ENCODE measurements at places on chromosomes 4 and X. TPM values are rescaled to one million over a fixed set of nuclear protein-coding genes. Genes with fewer than 3 reads are reported as not detected.

DNA sequence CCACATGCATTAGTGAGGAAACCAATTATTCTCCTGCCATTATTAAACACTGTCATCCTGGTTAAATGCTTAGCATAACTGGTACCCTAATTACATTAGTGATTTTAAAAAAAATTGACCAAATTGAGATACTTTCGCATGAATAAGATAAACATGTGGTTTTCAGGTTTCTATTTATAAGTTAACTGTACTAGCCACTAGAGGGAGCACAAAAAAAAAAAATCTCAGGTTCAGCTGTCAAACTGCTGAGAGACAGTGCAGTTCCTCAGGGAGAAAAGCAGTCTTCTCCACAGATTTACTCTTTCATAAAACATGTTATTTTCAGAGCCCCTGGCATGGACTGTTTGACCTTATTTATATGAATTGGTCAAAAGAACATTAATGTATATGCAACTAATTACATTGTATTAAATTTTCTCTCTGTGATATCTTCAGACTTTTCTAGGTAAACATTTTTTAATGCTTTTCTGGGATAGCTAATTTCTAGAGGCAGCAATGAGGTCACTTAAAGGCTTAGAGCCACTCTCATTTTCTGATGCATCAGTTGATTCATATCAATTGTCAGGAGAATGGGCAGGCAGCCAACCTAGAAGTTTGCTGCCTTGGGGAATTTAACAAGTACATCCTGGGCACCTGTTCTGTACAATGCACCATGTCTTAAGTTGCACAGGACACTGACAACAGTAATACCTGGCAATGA lies 167.5 kb downstream of the CDS1 start:
- H3K4me3 ChIP-seq: no peak overlapping the region
- DNase-seq: peak; percentile 47
- H3K36me3 ChIP-seq: peaks cover 16% of the 10 kb centered on the region

- no peak for DNase-seq
- H3K4me3 ChIP-seq: no peak overlapping the region
- H3K4me1 ChIP-seq: no peaks in the 10 kb centered on the region
- no peaks in the 10 kb centered on the region for H3K27me3 ChIP-seq
Measured at GRCh38 chr4:177547985-177548384, 105.7 kb upstream of the AGA start.

DNA sequence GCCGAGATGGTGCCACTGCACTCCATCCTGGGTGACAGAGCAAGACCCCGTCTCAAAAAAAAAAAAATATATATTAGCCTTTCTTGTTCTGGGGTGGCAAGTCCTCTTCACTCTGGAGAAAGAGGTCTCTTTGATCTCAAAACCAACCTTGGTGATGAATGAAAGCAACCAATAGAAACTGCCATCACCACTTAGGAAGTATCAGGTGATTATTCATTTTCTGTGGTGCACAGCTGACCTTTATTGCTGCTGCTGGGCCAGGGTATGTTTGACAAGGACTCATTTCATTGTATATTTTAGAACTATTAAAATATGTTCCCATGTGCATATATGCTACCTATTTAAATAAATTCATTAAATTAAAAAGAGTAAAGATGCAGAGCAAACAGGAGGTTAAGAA lies 76.0 kb upstream of the KIT start:
- no peaks in the 10 kb centered on the region for H3K36me3 ChIP-seq
- H3K27me3 ChIP-seq: no peaks in the 10 kb centered on the region
- H3K4me3 ChIP-seq: no peak overlapping the region
- DNase-seq: no peak
- H3K4me1 ChIP-seq: no peaks in the 10 kb centered on the region

DNA sequence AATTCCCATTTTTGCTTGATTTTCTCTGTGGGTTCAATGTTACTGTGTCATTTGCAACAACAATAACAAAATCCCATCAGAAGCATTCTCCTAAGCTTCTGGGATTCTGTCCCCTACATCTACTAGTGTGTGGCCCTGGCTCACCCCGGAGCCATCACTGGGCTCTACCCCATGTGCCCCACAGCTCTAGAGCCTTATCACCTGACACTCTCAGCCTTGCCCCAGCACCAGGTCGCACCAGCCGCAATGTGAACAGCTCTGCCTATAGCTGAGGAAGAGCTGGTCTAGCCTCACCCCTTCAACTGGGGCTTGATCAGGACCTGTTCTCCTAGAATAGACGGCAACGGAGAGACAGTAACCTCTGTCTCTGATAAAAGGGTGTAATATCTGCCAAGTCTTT lies 161.7 kb downstream of the SHROOM3 start:
- H3K4me3 ChIP-seq: no peak overlapping the region
- no peak overlapping the region for H3K27ac ChIP-seq
- H3K27me3 ChIP-seq: no peaks in the 10 kb centered on the region
- H3K4me1 ChIP-seq: no peaks in the 10 kb centered on the region
- H3K36me3 ChIP-seq: no peaks in the 10 kb centered on the region
- DNase-seq: no peak

GRCh38 chrX:145190801-145191389 lies 56.4 kb upstream of the SPANXN1 start:
- no peak overlapping the region for H3K4me3 ChIP-seq
- no peak overlapping the region for H3K27ac ChIP-seq
- DNase-seq: peak; percentile 6
- H3K36me3 ChIP-seq: no peaks in the 10 kb centered on the region
- no peaks in the 10 kb centered on the region for H3K4me1 ChIP-seq
- H3K27me3 ChIP-seq: no peaks in the 10 kb centered on the region

GRCh38 chr4:133372699-133373098 lies 223.6 kb downstream of the PCDH10 start:
- H3K27ac ChIP-seq: no peak overlapping the region
- H3K4me3 ChIP-seq: no peak overlapping the region
- H3K27me3 ChIP-seq: no peaks in the 10 kb centered on the region
- no peaks in the 10 kb centered on the region for H3K4me1 ChIP-seq
- H3K36me3 ChIP-seq: no peaks in the 10 kb centered on the region

GRCh38 chr4:24794916-24795665 lies at the start of gene SOD3:
Gene SOD3 (plus strand): TSS chr4:24795573. CDS start chr4:24799522, 3,949 bp downstream.
- peaks cover 13% of the 10 kb centered on the region for H3K4me1 ChIP-seq
- H3K36me3 ChIP-seq: no peaks in the 10 kb centered on the region
- DNase-seq: peak; percentile 37
- H3K4me3 ChIP-seq: peak within 1 kb of the TSS; percentile 26
- H3K27ac ChIP-seq: no peak within 1 kb of the TSS

GRCh38 chr4:79576429-79576753 lies 168.4 kb upstream of the GK2 start:
- H3K27ac ChIP-seq: no peak overlapping the region
- no peak overlapping the region for H3K4me3 ChIP-seq
- H3K4me1 ChIP-seq: no peaks in the 10 kb centered on the region
- H3K27me3 ChIP-seq: no peaks in the 10 kb centered on the region
- no peaks in the 10 kb centered on the region for H3K36me3 ChIP-seq

DNA sequence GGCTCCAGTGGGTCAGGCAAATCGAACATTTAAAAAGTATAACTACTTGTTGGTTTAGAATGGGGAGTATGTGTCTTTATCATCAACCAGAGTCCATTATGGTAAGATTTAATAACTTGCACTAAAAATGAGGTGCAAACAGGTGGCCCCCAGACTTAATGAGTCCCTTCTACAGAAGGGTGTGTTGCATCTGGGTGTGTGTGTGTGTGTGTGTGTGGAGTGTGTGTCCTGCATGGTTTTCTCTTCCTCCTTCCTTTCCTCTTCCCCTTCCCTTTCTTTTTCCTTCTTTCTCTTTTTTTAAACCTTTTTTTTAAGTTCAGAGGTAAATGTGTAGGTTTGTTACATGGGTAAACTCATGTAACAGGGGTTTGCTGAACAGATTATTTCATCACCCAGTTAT lies 53.7 kb downstream of the GPRIN3 start:
- no peak overlapping the region for H3K27ac ChIP-seq
- no peak overlapping the region for H3K4me3 ChIP-seq
- H3K4me1 ChIP-seq: peaks cover 3% of the 10 kb centered on the region
- no peaks in the 10 kb centered on the region for H3K27me3 ChIP-seq

GRCh38 chr4:143441678-143442077 lies 71.8 kb upstream of the SMARCA5 start:
- DNase-seq: no peak
- H3K4me1 ChIP-seq: no peaks in the 10 kb centered on the region
- H3K36me3 ChIP-seq: no peaks in the 10 kb centered on the region
- H3K27ac ChIP-seq: no peak overlapping the region
- H3K4me3 ChIP-seq: no peak overlapping the region

DNA sequence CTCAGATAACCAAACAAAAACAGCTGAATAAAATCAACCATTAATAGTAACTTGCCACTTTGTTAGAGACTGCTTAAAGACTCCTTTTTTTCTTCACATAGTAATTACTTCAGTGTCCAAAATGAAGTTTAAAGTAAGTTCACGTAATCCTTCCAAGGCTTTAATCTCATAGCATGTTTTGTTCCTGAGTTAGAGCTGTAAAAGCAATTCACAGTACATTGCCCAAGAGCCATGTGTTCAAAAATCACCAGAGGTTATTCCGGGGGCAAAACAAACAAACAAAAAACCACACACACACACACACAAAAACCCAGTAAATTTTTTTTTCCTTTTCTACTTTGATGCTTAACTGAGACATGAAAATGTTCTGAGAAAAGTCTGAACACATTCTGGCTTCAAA lies 6.1 kb downstream of the GPR82 start:
- H3K36me3 ChIP-seq: no peaks in the 10 kb centered on the region
- H3K4me1 ChIP-seq: no peaks in the 10 kb centered on the region
- no peak overlapping the region for H3K27ac ChIP-seq
- peaks cover 6% of the 10 kb centered on the region for H3K27me3 ChIP-seq

DNA sequence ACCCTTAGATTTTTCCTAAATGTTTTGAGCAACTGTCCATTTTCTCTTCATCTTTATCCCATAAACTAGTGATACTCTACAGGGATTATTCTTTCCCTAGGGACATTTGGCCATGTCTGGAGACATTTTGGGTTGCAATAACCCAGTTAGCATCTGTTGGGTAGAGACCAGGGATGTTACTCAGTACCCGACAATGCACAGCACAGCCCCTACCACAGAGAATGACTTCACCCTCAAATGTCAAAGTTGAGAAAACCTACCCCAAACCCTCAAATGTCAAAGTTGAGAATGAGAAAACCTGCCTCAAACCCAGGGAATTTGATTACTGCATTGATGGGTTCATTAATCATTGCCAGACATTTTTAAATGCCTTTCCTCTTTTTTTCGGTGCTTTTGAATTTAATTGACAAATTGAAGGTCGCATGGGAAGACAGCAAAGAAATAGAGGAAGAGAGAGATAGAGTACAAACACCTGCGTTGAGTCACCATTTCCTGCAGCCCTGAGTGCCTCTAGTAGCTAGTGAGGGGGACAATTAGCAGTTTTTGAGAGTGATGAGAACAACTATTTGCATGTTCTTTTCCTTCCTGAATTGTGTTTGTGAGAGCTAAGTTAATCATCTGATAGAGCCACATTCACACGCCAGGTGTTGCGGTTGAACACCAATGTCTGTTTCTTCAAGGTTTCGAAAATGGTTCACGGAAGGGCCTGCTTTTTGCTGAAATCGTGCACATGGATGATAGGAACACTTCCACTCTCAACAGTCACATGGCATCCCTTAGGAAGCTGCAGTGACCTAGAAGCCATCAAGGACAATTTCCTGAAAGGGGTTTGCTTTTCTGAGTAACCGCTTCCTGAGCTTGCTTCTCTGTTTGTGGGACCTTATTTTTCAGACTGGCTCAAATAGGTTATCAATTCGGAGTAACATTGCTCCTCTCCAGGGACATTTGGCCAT lies 203.9 kb upstream of the VCX3A start:
- H3K36me3 ChIP-seq: no peaks in the 10 kb centered on the region
- no peak overlapping the region for H3K27ac ChIP-seq
- no peaks in the 10 kb centered on the region for H3K27me3 ChIP-seq

- DNase-seq: no peak
- no peak overlapping the region for H3K27ac ChIP-seq
- H3K36me3 ChIP-seq: no peaks in the 10 kb centered on the region
- no peak overlapping the region for H3K4me3 ChIP-seq
- H3K27me3 ChIP-seq: peaks cover 79% of the 10 kb centered on the region
Measured at GRCh38 chr4:41873380-41874295, 61.6 kb upstream of the TMEM33 start.

DNA sequence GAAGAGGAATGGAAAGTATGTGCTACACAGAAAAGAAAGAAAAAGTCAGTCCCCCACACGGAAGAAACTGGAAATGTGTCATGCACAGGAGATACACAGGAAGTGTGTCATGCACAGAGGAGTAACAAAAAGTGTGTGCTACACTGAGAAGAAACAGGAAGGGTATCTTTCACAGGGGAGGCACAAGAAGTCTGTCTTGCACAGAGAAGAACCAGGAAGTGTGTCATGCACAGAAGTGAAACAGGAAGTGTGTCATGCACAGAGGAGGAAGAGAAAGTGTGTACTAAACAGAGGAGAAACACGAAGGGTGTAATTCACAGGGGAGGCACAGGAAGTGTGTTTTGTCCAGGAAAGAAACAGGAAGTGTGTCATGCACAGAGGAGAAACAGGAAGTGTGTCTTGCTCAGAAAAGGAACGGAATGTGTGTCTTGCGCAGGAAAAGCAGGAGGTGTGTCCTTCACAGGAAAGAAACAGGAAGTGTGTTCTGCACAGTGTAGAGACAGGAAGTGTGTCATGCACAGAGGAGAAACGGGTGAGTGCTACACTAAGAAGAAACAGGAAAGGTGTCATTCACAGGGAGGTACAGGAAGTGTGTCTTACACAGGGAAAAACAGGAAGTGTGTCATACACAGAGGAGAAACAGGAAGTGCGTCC lies 527.2 kb upstream of the PRKX start:
- H3K36me3 ChIP-seq: no peaks in the 10 kb centered on the region
- no peak overlapping the region for H3K4me3 ChIP-seq
- H3K27ac ChIP-seq: no peak overlapping the region
- no peaks in the 10 kb centered on the region for H3K27me3 ChIP-seq
- no peak for DNase-seq

The MRFAP1 gene
- 103 TPM for total RNA-seq

GRCh38 chr4:73653695-73654106 lies 33.5 kb upstream of the RASSF6 start:
- no peaks in the 10 kb centered on the region for H3K27me3 ChIP-seq
- H3K27ac ChIP-seq: no peak overlapping the region
- no peaks in the 10 kb centered on the region for H3K36me3 ChIP-seq
- no peak overlapping the region for H3K4me3 ChIP-seq
- H3K4me1 ChIP-seq: no peaks in the 10 kb centered on the region
- peak; percentile 84 for DNase-seq

Data from spinal cord (tissue), 10 donors.